ENCODE measurements at places on chromosomes 1 and 21. TPM values are rescaled to one million over a fixed set of nuclear protein-coding genes. Genes with fewer than 3 reads are reported as not detected.
A peak's percentile ranks its signal among the peaks of the same experiment; 100 is the strongest.

DNA sequence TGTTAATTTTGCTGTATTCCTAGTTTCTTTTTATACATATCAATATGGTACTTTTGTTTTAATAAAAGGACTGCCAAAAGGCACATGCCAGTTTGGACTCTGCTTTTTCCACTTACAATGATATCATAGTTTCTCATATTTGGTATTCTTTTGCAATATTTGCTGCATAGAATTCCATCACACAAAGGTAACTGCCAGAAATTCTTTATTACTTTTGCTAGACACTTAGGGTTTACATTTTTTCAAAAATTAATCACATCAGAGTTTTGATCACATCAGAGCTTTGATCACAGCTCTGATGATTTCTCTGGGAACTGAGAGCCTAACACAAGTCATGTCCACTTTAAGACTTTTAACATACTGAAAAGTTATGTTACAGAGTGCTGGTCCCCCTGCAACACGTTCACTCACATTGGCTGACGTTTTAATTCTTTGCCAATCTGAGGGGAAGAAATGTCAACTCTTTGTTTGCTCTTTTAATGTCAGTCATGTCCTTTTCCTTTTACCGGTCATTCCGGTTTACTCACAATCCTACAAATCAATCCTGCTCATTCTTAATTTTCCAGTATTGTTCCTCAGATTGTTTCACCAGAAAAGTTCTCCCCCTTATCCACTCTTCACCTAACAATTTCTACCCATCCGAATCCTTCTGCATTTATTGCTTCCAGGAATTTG, 1.1 kb upstream of the CD46 start:
- H3K27ac ChIP-seq: peak overlapping the region; percentile 88
- H3K4me3 ChIP-seq: peak overlapping the region; percentile 82
- DNase-seq: no peak
- no peaks in the 10 kb centered on the region for H3K36me3 ChIP-seq
- H3K4me1 ChIP-seq: peaks cover 36% of the 10 kb centered on the region

- no peaks in the 10 kb centered on the region for H3K4me1 ChIP-seq
- peaks cover 4% of the 10 kb centered on the region for H3K27me3 ChIP-seq
- H3K4me3 ChIP-seq: no peak overlapping the region
Observed at GRCh38 chr1:111909030-111909429, 80.4 kb downstream of the KCND3 start.

DNA sequence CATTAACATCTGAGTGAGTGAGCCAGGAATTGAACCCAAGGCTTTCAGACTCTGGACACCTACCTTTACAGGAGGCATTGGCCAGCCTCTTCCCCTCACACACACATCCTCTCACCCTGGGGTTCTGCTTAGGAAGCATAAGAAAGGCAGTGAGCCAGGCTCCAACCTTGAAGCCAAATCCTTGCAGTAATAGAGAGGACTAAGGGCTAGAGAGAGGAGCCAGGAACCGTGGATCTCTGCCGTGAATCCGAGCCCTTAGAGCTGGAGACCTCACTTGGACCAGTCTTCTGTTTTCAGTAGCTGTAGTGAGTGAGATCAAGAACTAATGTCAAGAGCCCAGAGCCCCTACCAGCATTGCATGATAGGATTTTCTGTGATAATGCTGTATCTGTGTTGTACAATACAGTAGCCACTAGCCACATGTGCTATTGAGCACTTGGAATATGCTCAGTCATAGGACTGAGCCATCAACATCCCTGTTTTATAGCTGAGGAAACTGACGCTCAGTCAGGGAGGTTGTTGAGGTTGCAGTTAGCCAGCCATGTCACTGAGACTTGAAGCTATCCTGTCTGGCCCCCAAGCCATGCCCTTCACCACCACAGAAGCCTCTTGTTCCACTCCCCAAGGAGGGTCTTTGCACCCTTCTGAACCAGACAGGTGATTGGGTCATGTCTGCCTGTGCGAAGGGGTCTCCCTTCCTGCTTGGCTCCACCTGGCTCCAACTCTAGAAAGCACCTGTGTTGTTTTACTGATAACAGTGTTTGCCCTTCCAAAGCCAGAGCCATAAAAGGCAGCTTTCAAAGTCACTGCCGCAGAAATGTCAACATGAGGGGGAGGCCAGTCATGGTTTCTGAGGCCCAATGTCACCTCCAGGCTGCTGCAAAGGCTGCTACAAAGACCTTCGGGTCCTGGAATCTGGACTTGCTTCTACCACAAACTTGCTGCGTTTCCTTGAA, 101.1 kb upstream of the JUN start:
- DNase-seq: no peak
- peak overlapping the region; percentile 13 for H3K27ac ChIP-seq
- no peaks in the 10 kb centered on the region for H3K36me3 ChIP-seq
- H3K4me1 ChIP-seq: peaks cover 50% of the 10 kb centered on the region

The RNU1-2 gene
- total RNA-seq: under 0.01 TPM

The SPATA46 gene
- total RNA-seq: not detected

All from suprapubic skin (tissue), 4 donors.